ENCODE measurements at places on chromosomes 16 and 17. TPM values are rescaled to one million over a fixed set of nuclear protein-coding genes. Genes with fewer than 3 reads are reported as not detected.
A peak's percentile ranks its signal among the peaks of the same experiment; 100 is the strongest.

PRSS22 gene
- total RNA-seq: 2.4 TPM

MEOX1 gene
- total RNA-seq: not detected

- peaks cover 6% of the 10 kb centered on the region for H3K4me1 ChIP-seq
- H3K27me3 ChIP-seq: peaks cover 45% of the 10 kb centered on the region
- peak overlapping the region; percentile 83 for H3K4me3 ChIP-seq
- no peaks in the 10 kb centered on the region for H3K36me3 ChIP-seq
- H3K27ac ChIP-seq: no peak overlapping the region
These were observed 10.9 kb upstream of the ZFHX3 start for GRCh38 chr16:73058616-73059409.

GRCh38 chr17:81448442-81448841, 53.2 kb downstream of the BAHCC1 start:
- no peak overlapping the region for H3K4me3 ChIP-seq
- H3K4me1 ChIP-seq: no peaks in the 10 kb centered on the region
- H3K27ac ChIP-seq: no peak overlapping the region
- H3K36me3 ChIP-seq: no peaks in the 10 kb centered on the region

DNA sequence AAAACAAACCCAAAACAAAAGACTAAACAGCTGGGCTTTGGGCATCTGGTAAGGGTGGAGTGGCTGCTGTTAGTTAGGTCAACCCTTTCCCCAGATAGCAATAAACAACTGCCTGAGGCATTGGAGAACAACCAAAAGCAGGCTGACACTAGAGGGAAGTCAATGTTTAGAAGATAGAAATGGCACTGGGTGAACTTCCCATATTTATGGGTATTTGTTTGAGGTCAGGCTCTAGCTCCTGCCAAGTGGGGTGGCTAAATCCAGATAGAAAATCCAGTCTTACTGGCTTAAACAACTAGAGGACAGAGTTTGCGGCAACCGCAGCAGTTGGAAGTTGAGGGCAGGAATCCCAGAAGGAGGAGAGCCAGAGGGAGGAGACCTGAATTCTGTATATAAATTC, 79.4 kb downstream of the SDK2 start:
- peaks cover 6% of the 10 kb centered on the region for H3K4me1 ChIP-seq
- H3K27ac ChIP-seq: no peak overlapping the region
- DNase-seq: no peak
- no peaks in the 10 kb centered on the region for H3K27me3 ChIP-seq
- H3K4me3 ChIP-seq: no peak overlapping the region

DNA sequence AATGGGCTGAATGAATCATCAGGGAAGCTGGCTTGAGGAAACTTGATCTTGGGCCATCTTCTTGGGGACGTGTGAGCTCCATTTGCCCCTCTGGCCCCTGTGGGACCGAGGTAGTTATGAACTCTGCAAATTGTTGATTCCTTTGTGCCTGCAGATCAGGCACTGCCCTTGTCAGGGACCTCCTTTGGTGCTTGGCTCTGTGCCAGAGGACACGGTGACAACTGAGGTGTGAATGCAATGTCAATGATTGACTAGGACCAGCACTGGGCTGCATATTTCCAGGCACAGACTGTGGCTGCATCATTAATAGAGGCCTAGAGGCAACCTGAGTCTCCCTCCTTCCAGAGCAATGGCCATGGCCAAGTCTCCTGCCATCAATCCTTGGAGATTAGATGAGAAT, 23.8 kb downstream of the PDILT start:
- H3K36me3 ChIP-seq: no peaks in the 10 kb centered on the region
- no peak overlapping the region for H3K27ac ChIP-seq
- H3K4me1 ChIP-seq: no peaks in the 10 kb centered on the region
- DNase-seq: no peak
- no peak overlapping the region for H3K4me3 ChIP-seq

DNA sequence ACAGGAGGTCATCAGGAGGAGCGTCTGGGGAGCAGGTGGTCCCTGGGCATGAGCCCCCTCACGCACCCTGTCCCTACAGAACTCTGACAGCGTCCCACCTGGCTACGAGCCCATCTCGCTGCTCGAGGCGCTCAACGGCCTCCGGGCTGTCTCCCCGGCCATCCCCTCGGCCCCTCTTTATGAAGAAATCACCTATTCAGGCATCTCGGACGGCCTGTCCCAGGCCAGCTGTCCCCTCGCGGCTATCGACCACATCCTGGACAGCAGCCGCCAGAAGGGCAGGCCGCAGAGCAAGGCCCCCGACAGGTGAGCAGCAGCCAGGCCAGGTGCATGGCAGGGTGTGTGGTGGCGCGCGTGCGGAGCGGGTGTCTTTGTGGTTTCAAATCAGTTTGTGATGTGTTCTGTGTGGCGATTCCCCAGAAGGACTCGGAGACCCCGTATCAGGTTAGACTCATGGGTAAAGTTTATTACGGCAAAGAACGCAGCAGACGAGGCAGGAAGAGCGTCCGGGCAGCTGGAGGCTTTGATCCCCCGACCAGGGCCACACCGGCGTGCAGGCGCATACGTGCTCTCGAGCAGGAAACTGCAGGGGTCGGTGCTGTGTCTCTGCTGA, 11.8 kb upstream of the NUDT16L1 start:
- H3K36me3 ChIP-seq: peaks cover 15% of the 10 kb centered on the region
- H3K4me1 ChIP-seq: no peaks in the 10 kb centered on the region
- no peak for DNase-seq
- H3K4me3 ChIP-seq: no peak overlapping the region

DNA sequence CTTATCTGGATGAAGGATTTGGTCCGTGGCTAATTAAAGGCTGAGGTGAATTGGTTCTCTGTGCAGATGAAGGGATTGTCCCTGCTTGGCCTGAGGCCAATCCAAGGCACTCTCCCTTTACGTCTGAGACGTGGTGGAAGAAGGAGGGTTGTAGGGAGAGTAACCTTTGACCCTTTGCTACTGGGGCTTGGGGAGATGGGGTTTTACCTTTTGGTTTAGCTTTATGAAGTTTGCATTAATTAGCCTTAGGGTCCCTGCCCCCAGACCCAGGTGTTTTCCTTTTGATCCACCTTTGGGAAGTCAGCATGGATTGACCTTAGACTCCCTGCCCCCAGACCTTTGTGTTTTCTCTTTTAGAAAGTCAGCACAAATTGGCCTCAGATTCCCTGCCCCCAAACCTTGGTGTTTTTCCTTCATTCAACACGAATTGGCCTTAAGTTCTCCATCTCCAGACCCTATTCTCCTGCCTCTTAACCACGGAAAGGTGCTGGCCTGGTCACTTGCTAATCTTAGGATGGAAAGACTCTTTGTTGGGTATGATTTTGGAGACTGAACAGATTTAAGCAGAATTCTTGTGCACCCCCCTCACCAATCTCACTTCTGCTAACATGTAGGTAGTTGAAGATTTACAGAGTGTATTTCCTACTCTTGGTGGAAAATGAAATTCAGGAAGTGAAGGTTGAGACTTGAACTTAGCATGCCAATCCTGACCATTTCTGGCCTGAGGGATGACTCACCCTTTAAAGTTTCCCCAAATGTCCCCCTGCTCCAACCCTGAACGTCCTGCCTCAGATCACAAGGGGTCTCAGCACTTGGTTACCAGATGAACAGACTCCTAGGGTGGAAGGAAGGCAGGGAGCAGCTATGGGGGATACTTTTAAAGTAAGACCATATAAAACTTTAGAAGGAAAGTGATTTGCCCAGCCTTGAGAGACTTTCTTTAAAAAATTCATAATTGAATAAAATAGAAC, 23.1 kb upstream of the MMD start:
- no peak overlapping the region for H3K27ac ChIP-seq
- DNase-seq: no peak
- H3K36me3 ChIP-seq: no peaks in the 10 kb centered on the region
- H3K27me3 ChIP-seq: no peaks in the 10 kb centered on the region

- peaks cover 38% of the 10 kb centered on the region for H3K36me3 ChIP-seq
- H3K27ac ChIP-seq: no peak overlapping the region
- H3K4me1 ChIP-seq: peaks cover 3% of the 10 kb centered on the region
- peak overlapping the region; percentile 75 for H3K4me3 ChIP-seq
- peak; percentile 71 for DNase-seq
These were observed 47.5 kb downstream of the WNT3 start for GRCh38 chr17:46770818-46771560.

DNA sequence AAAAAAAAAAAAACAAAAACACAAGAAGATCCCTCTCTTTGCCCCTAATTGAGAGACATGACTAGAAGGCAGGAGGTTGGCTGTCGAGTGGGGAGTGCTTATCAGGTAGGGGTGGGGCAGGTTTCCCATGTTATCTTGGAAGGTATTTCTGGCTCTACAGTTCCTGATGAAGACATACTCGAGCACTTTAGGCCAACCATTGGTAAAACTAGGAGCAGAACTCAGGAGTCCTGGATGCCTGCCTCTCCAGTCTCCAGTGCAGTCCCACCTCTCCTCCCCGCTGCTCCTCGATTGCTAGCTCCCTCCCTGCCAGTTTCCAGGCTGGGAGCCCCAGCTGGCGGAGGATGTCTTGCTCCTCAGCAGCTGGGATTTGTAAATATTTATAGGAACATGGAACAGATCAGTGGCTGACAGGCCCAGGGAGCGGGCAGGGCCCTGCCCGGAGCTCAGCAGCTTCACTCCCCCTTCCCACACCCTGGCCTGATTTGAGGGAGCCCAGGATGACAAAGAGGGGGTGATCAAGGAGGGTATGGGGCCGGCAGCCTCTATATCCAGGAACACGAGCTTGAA, 11.4 kb upstream of the C1QL1 start:
- H3K36me3 ChIP-seq: no peaks in the 10 kb centered on the region
- H3K27me3 ChIP-seq: no peaks in the 10 kb centered on the region
- no peak for DNase-seq
- H3K4me1 ChIP-seq: no peaks in the 10 kb centered on the region

DNA sequence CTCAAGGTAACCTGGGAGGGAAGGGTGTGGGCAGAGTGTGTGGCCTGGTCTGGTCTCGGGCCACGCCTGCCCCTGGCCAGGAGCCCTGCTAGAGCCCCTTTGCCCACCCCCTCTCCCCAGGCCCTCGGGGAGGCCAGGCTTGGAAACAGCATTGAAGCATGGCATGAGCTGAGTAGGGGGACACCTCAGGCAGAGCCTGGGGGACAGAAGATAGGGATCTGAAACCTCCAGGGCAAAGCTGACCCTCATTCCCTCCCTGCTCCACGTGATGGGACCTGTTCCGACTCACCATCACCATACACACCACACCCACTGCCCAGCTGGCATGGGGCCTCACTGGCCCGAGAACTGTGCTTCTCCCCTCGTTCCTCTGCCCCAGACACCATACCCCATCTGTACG, 2.5 kb downstream of the RFNG start:
- H3K27ac ChIP-seq: no peak overlapping the region
- peaks cover 28% of the 10 kb centered on the region for H3K36me3 ChIP-seq
- no peak for DNase-seq

- DNase-seq: no peak
- H3K4me1 ChIP-seq: 0 out of 2 replicates have a peak, but pooled peaks cover 3% of the 10 kb centered on the region
- H3K27me3 ChIP-seq: no peaks in the 10 kb centered on the region
- H3K27ac ChIP-seq: no peak overlapping the region
- H3K36me3 ChIP-seq: no peaks in the 10 kb centered on the region
These were observed 42.6 kb upstream of the AXIN2 start for GRCh38 chr17:65604070-65604469.

GRCh38 chr17:51802544-51802943, 356.0 kb downstream of the CA10 start:
- no peak for DNase-seq
- H3K4me3 ChIP-seq: no peak overlapping the region
- H3K27me3 ChIP-seq: no peaks in the 10 kb centered on the region
- no peaks in the 10 kb centered on the region for H3K36me3 ChIP-seq
- no peaks in the 10 kb centered on the region for H3K4me1 ChIP-seq

- DNase-seq: no peak
- no peak overlapping the region for H3K4me3 ChIP-seq
- H3K36me3 ChIP-seq: no peaks in the 10 kb centered on the region
- H3K27ac ChIP-seq: no peak overlapping the region
- H3K27me3 ChIP-seq: no peaks in the 10 kb centered on the region
- H3K4me1 ChIP-seq: no peaks in the 10 kb centered on the region
These were observed 5.2 kb downstream of the TMEM220 start for GRCh38 chr17:10724546-10725195.
